Keratinocyte (primary cell): ENCODE measurements at places on chromosomes 3 and 15.

DNA sequence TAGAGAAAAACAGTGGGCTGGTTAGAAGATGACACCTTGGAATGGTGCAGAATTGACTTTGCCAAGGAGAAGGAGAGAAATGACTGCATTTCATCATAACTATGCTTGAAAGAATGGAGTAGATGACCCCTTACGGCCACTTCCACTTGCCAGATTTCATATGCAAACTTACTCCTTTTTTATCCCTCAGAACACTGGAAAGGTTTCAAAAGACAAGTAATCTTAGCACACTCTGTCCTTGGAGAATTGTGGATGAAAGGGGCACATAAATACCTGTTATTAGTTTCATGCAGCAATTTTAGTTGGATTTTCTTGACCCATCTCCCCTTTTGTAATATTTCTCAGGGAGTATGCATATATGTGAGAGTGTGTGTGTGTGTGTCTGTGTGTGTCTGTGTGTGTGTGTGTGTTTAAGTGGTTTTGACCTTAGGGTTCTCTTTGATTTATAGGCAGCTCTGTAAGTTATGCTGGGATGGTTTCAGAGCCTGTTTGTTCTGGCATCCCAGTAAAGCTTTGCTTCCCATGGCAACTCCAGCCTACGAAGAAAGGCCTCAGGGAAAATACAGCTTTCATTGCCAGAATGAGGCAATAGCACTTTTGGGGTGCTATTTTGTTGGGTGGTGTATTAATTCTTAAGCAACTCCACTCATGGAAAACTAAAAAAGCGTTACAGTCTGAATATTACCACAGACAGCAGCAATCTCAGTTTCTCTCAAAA lies 122.2 kb upstream of the TP63 start:
- no peak for DNase-seq

- DNase-seq = no peak
Observed at GRCh38 chr3:118955914-118956556, 78.6 kb downstream of the IGSF11 start.

DNA sequence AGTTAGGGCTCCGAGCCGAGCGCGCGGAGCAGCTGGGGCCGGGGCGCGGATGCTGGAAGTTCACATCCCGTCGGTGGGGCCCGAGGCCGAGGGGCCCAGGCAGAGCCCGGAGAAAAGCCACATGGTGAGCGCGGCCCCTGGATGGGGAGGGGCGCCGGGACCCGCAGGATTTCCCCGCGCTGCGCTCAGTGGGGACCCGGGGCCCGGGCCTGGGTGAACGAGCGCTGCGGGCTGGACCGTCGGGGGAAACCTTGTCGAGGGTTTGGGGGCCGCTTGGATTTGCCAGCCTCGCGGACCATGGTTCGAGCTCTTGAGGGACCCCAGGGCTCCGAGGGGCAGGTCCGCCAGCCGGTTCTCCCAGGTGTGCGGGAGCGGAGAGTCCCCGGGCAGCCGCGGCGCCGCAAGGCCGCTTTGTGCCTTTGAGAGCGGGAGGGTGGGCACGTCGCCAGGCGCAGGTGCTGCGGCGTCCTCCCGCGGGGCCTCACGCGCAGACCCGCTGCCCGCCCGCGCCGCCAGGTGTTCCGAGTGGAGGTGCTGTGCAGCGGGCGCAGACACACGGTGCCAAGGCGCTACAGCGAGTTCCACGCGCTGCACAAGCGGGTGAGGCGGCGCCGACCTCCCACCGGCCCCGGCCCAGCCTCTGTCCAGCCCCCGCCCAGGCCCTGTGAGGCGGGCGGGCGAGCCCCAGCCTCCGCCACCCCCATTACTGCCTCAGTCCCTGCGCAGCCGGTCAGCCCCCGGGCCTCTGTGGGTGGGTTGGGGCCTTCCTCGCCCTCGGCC lies at the start of gene SNX22:
SNX22 (plus strand) TSS at position 5 of the 780 bp plus-strand sequence; CDS start at position 50, 45 bp downstream.
- DNase-seq = no peak

DNA sequence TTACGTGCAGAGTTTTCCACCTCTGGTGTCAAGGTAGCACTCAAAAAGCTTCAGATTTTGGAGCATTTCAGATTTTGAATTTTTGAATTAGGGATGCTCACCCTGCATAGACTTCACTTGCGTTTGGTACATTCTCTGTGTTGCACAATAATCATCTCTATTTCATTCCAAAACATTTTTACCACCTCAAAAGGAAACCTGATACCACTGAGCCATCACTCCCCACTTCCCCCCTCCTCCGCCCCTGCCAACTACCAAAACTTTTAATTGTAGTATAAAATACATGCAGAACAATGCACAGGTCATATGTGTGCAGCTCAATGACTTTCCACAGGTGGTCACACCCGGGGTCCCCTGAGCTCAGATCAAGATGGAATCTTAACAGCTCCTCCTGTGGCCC lies 208.8 kb downstream of the SV2B start:
- no peak for DNase-seq

DNA sequence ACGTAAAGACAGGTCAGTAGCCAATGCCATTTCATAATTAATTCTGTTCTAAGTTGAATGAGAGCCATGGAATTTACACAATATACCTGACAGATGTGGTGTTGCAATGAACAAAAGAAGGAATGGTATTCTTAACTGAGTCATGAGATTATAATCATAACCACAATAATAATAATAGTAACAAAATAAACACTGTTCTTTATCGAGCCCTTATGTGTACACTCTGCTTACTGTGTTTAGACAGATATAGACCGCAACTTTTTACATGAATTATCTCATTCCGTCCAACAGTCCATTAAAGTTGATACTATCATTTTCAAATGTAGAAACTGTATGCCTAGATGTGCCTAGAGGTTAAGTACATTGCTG lies 28.2 kb upstream of the SCAANT1 start:
- peak; percentile 23 for DNase-seq

DNA sequence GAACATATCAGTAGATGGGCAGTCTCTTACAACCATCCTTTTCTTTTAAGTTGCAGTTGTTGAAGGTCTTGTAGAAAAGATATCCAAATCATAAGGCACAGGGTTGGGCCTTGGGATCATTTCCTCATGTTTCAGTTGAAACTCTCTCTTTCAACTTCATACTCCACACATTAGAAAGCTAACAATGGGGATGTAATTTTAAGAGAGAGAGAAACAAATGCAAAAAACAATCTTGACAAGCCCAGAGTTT lies 747.9 kb downstream of the ROBO1 start:
- DNase-seq = no peak

- no peak for DNase-seq
Observed at GRCh38 chr3:161266731-161267150, 45.6 kb downstream of the NMD3 start.

- no peak for DNase-seq
Observed at GRCh38 chr3:43190670-43191069, 84.8 kb upstream of the POMGNT2 start.

DNA sequence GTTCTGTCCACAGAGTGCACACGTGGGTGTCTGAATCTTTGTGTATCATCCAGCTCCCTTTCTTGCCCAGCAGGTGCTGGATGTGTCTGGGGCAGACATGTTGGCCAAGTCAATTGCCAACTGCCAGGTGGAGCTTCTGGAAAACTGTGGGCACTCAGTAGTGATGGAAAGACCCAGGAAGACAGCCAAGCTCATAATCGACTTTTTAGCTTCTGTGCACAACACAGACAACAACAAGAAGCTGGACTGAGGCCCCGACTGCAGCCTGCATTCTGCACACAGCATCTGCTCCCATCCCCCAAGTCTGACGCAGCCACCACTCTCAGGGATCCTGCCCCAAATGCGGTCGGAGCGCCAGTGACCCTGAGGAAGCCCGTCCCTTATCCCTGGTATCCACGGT lies 12.5 kb upstream of the RPP14 start:
- DNase-seq = no peak

GRCh38 chr15:48935236-48935635 lies 28.5 kb downstream of the SHC4 start:
- DNase-seq = no peak

GRCh38 chr3:98012979-98013378 lies 22.1 kb downstream of the GABRR3 start:
- DNase-seq = no peak

GRCh38 chr3:73432706-73433032 lies 192.1 kb downstream of the PDZRN3 start:
- DNase-seq = no peak

- DNase-seq = no peak
Observed at GRCh38 chr3:38149708-38150107, 11.2 kb downstream of the MYD88 start.

- no peak for DNase-seq
Observed at GRCh38 chr3:24137958-24138875, 193.1 kb downstream of the NR1D2 start.

DNA sequence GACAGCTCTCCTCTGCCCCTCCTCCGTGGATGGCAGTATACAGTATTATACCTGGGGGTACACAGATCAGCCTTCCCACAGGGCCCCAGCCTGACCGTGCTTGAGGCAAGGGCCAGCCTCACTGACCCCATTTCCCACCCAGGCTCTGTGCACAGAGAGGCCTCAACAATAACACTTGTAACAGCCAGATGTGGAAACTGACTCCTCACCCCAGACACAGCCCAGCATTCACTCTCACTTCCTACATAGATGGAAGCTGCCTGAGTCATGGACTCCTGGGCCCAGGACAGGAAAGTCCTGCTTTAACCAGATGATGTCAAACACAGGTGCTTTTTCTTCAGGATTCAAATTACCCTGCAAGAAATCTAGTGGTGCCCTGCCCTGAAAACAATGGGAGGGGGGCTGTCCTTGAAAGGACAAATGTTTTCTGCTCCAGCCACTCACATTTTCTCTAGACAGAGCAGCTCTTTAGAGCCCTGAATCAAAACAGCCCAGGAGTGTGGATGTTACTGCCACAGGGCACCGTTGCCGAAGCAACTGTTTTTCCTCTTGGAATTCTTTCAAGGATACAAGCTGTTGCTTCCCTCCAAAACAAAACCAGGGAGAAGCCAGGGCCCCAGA lies 16.4 kb downstream of the CCDC12 start:
- no peak for DNase-seq

GRCh38 chr3:88031642-88032077 lies 27.1 kb downstream of the CGGBP1 start:
- DNase-seq = no peak

DNA sequence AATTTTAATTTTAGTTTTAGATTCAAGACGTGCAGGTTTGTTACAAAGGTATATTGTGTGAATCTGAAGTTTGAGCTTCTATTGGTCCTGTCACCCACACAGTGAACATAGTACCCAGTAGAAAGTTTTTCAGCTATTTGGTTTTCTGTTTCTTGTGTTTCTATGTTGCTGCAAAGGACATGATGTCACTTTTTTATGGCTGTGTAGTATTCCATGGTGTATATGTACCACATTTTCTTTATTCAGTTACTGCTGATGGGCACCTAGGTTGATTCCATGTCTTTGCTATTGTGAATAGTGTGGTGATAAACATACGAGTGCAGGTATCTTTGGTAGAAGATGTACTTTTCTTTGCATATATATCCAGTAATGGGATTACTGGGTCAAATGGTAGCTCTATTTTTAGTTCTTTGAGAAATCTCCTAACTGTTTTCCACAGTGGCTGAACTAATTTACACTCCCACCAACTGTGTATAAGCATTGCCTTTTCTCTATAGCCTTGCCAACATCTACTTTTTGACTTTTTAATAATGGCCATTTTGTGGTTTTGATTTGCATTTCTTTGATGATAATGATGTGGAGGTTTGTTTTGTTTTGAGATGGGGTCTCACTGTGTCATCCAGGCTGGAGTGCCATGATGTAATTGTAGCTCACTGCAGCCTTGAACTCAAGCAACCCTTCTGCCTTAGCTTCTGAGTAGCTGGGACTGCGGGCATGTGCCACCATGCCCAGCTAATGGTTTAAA lies 43.9 kb downstream of the LIMD1 start:
- no peak for DNase-seq

DNA sequence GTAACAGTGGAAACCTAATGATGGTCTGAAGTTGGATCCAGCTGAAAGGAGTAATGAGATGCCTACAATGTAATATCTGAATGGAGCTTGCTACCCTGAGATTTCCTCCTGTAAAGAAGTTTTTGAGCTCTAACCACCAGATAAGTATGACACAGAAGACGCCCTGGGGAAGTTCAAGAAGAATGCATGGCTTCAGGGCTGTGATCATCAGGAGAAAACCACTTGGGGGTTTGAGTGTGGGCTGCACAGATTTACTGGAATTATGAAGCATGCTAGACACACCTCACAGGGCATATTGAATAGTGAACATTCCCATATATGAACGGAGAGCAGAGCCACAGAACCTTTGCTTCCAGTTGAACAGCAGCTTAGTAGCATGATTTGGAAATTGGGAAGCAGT lies 10.6 kb upstream of the CCDC80 start:
- DNase-seq = no peak

DNA sequence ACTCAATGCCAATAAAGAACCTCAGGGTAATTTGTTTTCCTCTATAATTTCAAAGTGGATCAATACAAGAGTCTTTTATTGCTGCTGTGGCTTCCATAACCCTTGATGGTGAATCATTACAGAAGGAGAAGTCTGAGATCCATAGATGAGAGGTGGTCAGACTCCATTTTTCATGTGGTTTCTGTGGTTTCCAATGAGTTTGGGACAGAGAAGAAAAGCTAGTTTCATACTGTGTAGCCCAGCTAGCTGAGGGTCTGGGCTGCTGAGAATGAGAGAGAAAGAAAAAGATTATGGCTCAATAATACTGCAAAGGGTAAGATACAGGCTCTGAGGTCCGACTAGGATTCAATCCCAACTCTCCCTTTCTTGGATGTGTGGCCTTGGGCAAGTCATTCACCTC lies 180.6 kb upstream of the LRRN1 start:
- DNase-seq = no peak

DNA sequence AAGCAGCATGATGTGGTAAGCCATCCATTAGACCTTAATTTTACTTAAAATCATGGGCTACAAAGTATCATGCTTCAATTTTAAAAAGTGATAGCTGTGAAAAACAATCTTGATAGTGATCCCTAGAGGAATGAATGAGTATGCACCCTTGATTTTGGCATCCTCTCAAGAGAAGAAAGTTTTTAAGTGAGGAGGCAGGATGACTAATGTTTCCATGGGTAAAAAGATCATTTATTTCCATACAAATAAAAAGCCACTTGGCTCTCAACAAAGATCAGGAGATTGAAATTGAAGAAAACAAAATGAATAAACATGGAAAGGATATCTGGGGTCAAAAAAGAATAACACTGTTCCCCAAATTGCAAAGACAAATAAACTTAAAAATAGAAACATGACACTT lies 305.4 kb downstream of the MEX3B start:
- DNase-seq = no peak

- DNase-seq = no peak
Observed at GRCh38 chr3:131403216-131403895, 21.8 kb downstream of the NUDT16 start.

- no peak for DNase-seq
Observed at GRCh38 chr3:192772240-192772894, 45.0 kb upstream of the FGF12 start.

DNA sequence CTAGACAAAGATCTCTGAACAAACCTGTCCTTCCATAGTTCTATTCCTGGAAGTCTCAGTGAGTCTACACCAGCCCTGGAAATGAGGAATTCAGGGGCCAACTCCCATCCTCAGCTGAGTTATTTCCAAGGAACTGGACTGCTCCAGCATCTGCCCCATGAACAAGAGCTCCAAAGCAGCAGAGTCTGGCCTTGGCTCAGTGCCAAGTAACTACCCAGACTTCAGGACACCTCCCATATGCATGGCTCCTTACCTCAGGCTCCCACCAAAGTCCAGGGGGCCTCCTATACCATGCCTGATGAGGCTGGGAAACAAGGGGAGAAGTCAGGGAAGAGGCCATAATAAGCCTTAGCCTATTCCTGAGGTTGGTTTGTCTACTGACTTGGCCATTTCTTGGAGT lies 45.0 kb downstream of the FAIM start:
- DNase-seq = no peak
